ENCODE measurements at places on chromosomes 12 and 14.

DNA sequence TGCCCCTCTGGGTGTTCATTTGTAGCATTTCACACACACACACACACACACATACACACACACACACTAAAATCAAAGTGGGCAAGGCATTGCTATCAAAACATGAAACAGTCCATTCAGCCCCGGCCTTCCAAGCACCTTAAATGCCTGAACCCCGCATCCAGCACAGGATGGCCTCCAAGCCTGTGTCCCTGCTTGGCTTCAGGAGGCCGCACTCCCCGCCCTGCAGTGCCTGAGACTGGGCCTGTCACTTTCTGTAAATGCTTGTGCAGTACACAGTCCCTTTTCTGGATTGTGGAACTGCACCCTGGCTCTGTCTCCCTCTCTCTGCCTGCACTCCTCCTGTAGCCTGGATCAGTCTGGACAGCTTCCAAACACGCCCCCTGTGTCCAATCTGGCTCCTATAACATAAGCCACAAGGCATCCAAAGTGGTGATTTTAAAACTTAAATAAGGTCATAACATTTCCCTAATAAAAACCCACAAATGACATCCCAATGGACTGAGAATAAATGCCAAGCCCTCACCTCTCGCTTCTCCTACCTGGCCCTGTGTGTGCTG, 972.2 kb upstream of the TMEM132C start:
- DNase-seq = no peak

GRCh38 chr12:68521321-68521839, 89.3 kb upstream of the RAP1B start:
- no peak for DNase-seq

GRCh38 chr12:4046495-4046840, 173.3 kb upstream of the PARP11 start:
- no peak for DNase-seq

DNA sequence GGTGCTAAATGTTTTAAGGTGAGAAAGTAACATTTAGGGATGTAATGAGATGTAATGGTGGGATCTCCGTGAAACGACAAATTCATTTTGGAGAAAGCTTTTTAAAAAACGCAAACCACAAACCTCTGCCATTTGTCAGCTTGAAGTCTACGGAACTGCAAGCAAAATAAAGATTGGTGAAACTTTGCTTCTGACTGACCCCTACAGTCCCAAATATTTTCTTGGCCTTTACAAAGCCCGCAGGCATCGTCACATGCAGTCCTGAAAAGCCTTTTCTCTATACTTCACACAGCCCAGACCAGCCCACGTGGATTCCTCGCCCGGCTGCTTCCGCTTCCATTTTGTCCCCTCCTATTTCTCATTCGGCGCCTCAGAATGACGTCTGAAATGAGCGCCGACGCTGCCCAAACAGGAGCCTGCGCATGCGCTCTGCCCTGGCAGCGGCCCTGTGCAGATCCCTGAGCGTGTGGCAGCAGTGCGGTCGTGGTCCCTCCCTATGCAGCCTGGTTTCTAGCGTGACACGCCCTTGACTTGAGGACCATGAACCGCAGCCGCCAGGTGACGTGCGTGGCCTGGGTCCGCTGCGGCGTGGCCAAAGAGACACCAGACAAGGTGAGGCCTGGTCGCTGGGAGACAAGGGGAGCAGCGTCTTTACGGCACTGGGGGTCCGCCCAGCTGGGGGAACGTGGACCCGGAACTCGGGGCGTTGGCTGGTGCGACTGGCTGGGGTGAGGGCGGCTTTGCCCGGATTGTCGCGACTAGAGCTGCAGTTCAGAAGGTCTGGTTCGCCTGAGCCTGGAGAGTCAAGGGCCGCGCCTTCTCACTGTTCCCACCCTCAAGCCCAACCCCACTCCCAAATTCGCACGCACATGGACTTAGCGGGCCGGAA, at the start of gene PWP1:
PWP1 (plus strand) TSS at position 440 of the 889 bp plus-strand sequence; CDS start at position 541, 101 bp downstream.
- peak; percentile 70 for DNase-seq

- DNase-seq = no peak
These were observed 87.9 kb downstream of the LGMN start for GRCh38 chr14:92660571-92660970.

DNA sequence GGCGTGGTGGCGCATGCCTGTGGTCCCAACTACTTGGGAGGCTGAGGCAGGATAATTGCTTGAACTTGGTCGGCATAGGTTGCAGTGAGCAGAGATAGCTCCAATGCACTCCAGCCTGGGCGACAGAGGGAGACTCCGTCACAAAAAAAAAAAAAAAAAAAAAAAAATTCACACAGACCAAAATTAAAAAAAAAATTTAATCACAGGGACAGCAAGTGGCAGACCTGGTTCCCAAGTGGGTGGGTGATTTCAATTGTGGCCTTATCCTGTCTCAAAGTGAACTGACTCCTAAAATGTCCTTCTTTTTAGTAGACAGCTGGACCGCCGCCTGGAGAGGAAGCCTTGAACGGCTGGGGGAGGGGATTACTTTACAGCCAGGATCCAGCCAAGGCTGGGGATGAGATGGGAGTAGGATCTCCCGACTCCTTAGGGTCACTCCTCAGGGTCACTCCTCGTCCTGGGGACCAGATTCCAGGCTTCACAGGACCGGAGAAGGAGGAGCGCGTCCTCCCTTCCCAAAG, 1.5 kb upstream of the KCNH3 start:
- DNase-seq = no peak

- DNase-seq = no peak
These were observed 7.8 kb downstream of the HIGD1C start for GRCh38 chr12:50960130-50960529.

DNA sequence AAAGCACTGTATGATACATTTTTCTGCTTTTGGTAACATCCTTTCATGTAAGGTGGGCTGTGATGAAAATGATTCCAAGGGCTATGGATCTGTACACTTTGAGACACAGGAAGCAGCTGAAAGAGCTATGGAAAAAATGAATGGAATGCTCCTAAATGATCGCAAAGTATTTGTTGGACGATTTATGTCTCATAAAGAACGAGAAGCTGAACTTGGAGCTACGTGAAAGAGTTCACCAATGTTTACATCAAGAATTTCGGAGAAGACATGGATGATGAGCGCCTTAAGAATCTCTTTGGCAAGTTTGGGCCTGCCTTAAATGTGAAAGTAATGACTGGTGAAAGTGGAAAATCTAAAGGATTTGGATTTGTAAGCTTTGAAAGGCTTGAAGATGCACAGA, 22.1 kb upstream of the SRGAP1 start:
- DNase-seq = no peak

DNA sequence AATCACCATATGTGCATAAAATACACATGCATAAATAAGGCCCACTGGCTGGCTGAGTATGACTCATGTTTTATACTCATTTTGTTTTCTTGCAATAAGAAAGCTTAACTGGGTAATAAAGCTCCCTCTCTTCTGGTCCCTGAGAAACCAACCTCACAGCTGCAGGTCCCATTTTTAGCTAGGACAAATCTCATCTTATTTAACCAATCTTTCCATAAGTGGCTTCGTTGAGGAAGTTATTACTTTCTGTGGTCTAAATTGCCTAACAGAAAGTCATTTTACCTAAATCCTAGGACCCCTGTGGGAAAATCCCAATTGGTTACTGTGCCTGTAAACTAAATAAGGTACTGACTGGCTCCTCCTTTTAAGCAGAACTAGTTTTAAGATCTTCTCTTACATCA, 232.8 kb upstream of the FBXO33 start:
- no peak for DNase-seq

DNA sequence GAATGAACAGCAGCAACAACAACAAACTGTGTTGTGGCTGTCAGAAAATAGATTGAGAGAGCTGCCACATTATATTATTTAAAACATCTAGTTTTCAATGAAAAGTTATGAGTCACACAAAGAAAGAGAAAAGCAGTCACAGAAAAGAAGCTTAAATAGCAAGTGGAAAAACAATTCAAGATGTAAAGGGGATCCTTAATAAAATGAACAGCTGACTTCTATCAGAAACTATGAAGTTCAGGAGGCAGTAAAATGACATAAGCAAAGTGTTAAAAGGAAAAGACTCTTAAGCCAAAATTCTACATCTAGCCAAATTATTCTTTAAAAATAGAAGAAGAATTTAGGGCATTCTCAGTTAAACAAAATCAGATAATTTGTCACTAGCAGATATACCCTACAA, 5.6 kb downstream of the CLEC14A start:
- DNase-seq = no peak

DNA sequence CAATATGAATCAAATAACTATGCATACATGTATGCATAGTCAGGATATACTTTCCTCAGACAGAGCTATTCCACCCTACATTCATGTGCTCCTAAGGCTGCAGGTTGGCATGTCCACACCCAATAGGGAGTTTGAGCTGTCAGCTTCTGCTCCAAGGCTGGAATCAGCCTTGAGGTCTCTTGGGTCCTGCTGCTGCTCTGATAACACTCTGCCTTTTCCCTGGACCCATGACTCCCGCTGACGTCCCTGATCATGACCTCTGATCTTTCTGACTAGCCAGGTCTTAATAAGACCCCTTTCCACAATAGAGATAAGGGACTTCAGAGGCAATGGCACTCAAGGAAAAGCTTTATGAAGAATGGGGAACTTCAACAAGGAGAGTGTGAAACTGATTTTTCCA, 5.7 kb downstream of the PITPNM2 start:
- no peak for DNase-seq

- DNase-seq = no peak
These were observed at the start of gene PRKD1 for GRCh38 chr14:29927376-29928116. Gene PRKD1 (minus strand): TSS chr14:29927847.

GRCh38 chr14:51868405-51868804, 8.0 kb downstream of the GNG2 start:
- no peak for DNase-seq

DNA sequence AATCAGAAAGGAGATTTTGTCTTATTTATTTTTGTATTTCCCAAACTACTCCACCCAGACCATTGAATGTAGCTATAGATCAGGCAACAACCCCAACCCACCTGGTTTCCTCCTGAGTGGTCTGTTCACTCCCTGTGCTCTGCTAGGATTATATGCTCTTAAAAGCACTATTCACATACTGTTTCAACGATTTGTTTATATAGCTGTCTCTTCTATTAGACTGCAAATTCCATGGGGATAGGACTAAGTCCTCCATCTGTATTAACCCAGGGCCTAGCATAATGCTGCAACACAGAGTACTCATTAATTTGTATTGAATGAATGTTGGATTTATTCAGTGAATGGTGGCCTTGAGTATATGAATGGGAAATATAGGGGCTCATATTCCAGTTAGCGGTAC, 307.6 kb downstream of the RAD51B start:
- DNase-seq = no peak

DNA sequence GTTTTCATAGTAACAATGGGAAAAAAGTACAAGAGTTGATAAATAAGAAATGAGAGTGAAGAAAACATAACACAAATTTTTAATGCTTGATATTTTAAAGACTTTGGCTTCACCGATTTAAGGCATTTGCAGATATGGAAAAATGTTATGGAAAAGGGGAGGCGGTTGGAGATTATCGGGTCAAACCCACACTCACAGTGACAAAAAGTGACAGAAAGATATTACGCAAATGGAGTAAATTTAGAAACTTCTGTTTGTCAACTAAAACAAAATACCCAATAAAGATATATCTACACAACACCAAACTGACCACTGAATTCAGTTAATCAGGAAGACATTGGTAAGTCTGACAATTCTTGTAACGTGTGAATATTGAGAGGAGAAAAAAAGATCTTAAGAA, 2.5 kb downstream of the PPP1R12A start:
- DNase-seq = no peak

DNA sequence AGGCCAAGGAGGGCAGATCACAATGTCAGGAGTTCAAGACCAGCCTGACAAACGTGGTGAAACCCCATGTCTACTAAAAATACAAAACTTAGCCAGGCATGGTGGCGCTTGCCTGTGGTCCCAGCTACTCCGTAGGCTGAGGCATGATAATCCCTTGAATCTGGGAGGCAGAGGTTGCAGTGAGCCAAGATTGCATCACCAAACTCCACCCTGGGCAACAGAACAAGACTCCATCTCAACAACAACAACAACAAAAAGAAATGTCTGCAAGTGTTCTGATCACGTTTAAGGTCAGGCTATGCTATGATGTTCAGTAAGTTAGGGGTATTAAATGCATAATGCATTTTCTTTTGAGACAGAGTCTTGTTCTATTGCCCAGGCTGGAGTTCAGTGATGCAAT, 6.7 kb upstream of the PLD4 start:
- peak; percentile 6 for DNase-seq

- no peak for DNase-seq
These were observed 88.3 kb upstream of the ATP2B1 start for GRCh38 chr12:89796798-89797382.

- no peak for DNase-seq
These were observed 645 bp downstream of the JDP2 start for GRCh38 chr14:75428230-75429104.

- no peak for DNase-seq
These were observed 43.9 kb upstream of the TESC start for GRCh38 chr12:117143008-117143532.

DNA sequence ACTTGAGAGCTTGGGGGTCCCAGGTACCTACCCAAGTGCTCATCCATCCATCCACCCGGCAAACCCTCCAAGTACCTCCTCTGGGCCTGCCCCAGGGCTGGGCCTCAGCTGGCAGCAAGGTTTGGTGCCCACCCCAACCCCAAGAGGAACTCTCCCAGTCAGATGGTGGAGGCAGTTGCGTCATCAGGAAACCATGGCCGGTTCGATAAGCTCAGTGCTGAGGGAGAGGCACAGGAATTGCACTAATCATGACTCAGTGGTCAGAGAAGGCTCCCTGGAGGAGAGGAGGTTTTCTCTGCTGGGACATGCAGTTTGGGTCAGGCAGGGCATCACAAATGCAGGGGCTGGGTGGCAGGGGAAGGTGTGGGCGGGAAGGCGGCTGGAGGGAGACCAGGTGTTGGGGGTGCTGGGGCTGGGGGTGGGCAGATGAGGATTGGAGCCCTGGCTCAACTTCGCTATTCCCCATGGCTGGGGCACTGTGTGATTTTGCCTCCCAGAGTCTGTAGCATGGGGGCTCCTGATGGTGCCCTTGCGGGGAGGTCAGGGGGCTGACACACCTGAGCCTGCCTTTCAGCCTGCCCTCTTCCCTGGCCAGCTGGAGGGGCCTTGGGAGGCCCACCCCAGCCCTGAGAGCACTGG, 32.2 kb downstream of the SH2B3 start:
- DNase-seq = peak; percentile 49

DNA sequence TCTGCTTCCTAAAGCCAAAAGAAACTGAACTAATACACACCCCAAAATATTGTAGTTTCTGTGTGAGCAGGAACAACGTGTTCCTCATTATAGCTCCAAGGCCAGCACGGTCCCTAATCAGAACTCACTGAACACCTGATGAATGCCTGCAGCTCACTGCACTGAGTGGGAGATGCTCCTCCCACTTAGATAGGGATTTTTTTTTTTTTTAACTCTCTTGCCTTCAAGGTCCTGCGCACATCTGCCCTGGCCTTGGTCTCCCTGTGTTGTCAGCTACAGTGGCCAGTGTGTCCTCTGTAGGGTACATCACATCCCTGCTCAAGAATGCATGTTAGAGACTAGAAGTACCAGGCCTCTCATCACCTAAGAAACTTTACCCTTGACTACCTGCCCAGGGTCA, 44.3 kb upstream of the TMPO start:
- no peak for DNase-seq

GRCh38 chr12:43921666-43922337, 85.9 kb downstream of the TMEM117 start:
- peak; percentile 36 for DNase-seq

GRCh38 chr14:74350211-74350927, 2.1 kb downstream of the VRTN start:
- no peak for DNase-seq

Measured in GM04503 (cell line).